ENCODE measurements at places on chromosomes 6 and 20.

- DNase-seq, result no peak
Observed at GRCh38 chr6:25202504-25202903, 76.7 kb upstream of the CARMIL1 start.

DNA sequence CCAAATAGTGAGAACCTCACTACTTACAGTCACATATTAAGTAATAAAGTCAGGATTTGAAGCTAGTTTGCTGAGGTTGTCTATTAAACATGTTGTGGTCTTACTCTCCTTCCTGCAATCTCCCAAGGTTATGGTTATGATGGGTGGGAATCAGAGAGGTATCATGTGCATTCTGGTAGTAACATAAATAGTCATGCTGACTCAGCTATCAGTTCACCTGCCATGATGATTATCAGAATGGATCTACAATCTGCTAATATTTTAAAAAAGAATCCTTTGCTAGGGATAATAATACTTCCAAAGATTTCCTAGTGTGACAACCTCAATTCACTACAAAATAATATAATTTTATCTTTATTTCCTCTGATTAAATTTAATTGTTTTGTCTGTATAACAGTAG is 671.9 kb downstream of the KHDRBS2 start:
- DNase-seq, result no peak

- no peak for DNase-seq
Observed at GRCh38 chr6:60952500-60952899, 1333.5 kb downstream of the KHDRBS2 start.

DNA sequence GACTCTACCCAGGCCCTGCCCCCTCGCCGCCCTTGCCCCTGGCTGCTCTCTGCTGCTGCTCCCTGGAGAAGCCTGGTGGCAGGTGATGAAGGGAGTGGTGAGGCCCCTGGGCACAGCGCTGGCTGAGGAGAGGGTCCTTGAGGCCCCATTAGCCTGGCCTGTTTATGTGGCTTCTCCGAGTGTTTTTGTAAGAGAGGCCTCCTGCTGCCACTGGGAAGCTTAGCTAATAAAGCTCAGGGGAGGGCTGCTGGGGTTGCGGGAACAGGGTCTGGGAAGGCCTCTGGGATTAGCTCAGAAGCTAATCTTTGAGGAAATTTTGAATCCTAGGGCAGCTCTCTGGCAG is 15.5 kb downstream of the EBF4 start:
- peak; percentile 78 for DNase-seq

DNA sequence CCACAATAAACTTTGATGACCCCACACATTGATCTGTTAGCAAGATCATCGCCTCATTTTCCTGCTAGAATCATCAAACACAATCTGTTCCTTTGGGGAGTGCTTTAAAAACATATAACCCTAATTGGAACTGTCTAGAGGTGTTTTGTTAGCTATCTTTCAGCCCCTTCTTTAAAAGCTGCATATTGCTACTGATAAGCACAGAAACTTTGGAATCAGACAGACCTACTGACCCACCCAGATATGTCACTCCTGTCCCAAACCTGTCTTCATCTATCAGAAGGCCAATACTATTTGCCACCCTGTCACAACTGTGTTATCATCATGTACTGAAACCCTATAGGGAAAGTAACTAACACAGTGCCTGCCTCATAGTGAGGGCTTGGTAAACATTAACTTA is 172.4 kb upstream of the SASH1 start:
- no peak for DNase-seq

GRCh38 chr20:53524589-53525312 is 68.9 kb downstream of the ZNF217 start:
- no peak for DNase-seq

Measured in NCI-H1092 treated with DMSO at 0.1 percent for 48 hours (cell line).